Cerebellar nuclear complex (tissue), 1 donor: ENCODE measurements at places on chromosomes 7 and 10.

DNA sequence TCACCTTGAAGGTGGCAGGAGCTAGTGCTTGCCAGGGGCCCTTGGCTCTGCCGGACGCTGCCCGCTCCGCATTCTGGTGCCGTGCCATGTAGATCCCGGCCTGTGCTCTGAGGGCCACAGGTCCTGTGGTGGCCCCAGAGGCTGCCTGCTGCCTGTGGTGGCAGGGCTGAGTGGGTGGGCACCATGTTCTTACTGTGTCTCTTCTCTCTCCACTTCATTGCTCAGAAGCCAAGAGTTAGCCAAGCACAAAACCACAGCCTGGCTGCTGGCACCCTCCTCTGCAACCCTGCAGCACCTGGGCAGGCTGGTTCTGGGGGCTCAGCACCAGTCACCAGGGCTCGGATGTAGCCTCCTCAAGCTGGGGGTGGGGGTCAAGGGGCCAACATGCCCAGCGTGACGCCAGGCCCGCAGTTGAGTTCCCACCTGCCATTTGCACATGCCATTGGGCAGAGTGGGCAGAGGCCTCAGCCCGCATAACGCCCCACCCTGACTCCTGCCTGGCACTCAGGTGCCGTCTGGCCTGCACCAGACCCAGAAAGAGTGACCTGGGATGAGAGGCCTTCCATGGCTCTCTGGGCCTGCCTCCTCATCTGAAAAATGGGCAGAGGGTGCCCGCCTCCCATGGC is 16.3 kb downstream of the ZMIZ1 start:
- no peak for DNase-seq

- DNase-seq = no peak
Measured at GRCh38 chr7:151550656-151551286, 31.1 kb upstream of the RHEB start.

DNA sequence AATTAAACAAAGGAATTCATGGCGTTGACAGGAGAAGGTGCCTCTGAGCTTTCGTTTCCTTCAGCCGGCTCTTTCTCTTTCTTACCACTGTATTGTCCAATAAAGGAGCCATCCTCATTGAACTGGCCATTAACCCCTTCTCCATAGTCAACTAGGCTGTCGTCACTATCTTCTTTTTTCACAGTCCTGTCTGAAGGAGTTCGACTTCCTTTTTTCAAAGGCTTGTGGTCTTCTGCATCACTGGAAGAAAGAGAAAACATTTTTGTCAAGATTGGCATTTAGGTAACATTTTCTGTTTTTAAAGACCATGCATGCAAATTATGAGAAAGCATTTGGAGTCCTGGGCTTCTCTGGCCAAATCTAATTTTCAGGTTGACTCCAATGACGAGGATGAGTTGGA is 19.7 kb upstream of the LAMB4 start:
- DNase-seq = no peak

DNA sequence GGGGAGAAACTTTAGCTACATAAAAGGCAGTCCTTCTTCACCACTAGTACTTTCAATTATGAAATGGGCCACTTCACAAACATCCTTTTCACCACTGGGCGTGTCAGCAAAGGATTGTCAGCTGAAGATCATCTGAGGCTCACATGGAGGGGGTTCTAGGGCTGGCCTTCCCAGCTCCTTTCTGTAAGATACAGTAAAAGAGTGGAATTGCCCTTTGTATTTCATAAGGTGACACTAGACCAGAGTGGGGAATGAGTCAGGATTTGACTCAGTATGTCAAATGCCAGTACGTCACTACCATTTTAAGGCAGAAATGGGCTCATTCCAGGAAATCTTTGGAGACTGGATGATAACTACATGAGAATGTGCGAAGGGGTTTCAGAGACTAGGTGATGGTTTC is 21.2 kb upstream of the BLOC1S2 start:
- no peak for DNase-seq

- DNase-seq = no peak
Measured at GRCh38 chr10:48879451-48879850, 60.2 kb downstream of the LRRC18 start.

GRCh38 chr7:13262929-13263530 is 575.6 kb downstream of the ARL4A start:
- no peak for DNase-seq

GRCh38 chr10:112728118-112728883 is 221.7 kb upstream of the TCF7L2 start:
- no peak for DNase-seq

DNA sequence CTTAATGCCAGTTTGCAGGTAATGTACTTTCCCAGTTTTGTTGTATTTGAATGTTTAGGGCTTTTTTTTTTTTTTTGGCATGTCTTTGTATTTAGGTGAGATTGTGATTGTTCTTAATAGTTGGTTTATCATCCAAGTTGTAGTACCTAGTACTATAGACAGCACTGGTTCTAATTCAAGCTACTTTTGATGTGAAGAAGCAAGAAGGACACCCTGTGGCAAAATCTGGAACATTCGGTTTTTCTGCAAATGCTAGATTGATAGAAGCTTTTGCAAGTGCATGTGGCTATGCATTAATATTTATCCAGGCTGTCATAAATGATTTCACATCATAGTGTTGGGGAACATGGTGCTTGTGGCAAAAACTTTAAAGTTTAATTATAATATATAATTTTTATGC is 248.9 kb downstream of the FOXP2 start:
- no peak for DNase-seq

GRCh38 chr7:132177708-132178401 is 398.4 kb downstream of the PLXNA4 start:
- no peak for DNase-seq

- DNase-seq = no peak
Measured at GRCh38 chr7:64893401-64893800, 9.7 kb upstream of the ZNF273 start.

- DNase-seq = no peak
Measured at GRCh38 chr10:61981460-61981859, 80.0 kb downstream of the ARID5B start.

GRCh38 chr7:116525298-116525912 is 569 bp downstream of the CAV1 start:
- DNase-seq = no peak

DNA sequence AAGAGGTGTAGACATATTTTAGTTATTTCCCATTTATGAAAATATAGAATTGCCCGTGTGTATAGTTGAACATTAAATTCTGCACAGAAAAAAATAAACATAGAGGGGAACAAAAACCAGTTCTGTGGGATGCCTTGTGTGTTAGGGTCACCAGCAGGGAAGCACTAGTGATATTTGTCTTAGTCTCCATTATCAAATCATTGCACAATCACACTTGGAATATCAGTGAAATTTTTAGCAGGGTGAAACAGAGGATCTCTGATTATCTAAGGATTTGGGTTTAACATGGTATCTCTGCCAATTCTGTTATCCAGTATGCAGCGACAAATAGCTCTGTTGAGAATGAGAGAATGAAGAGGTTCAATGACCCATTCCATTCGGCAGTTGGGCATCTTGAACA is 496.0 kb upstream of the POM121L12 start:
- DNase-seq = no peak

DNA sequence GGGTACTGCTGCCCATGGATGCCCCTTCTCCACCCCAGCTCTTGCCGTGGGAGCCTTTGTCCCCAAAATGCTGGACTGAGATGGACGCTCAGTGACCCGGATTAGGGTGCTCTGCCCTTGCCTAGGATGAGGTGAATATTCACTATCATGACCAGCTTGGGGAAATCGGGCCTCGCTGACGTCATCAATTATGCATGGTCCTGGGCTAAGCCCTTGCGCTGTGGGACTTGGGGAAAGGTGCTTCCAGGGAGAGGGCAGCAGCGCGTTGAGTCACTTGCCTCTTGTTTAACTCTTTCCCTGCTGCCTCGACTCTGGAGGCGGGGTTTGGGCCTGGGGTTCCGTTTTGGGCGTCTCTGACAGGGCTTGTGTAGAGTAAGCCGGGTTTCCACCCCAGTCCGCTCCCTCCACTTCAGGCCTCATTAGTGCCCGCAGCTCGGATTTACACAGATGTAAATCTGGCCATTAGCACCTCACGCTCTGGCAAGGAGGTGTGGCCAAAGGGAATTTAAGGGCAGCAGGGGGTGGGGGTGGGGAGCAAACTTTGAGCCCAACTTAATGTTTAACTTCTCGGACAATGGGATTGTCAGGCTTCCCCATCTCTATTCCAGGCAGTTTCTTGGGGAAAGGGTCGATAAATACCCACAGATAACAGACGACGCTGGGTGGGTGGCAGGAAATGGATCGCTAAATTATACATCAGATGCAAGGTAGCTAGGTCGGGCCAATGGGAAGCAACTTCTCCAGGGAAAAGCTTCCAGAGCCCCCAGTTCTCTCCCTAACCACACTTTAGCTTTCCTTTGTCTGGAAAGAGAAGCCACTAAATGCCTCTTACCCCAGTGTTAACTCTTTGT is 51.3 kb upstream of the TCF7L2 start:
- no peak for DNase-seq

GRCh38 chr7:41738806-41739205 is 35.9 kb upstream of the INHBA start:
- DNase-seq = no peak

GRCh38 chr7:17849504-17849903 is 90.8 kb downstream of the SNX13 start:
- no peak for DNase-seq
